Peyer's patch (tissue), 4 donors: ENCODE measurements at places on chromosomes 11 and 22.

GRCh38 chr11:44765026-44765595 lies 38.3 kb downstream of the TSPAN18 start:
- DNase-seq = no peak

DNA sequence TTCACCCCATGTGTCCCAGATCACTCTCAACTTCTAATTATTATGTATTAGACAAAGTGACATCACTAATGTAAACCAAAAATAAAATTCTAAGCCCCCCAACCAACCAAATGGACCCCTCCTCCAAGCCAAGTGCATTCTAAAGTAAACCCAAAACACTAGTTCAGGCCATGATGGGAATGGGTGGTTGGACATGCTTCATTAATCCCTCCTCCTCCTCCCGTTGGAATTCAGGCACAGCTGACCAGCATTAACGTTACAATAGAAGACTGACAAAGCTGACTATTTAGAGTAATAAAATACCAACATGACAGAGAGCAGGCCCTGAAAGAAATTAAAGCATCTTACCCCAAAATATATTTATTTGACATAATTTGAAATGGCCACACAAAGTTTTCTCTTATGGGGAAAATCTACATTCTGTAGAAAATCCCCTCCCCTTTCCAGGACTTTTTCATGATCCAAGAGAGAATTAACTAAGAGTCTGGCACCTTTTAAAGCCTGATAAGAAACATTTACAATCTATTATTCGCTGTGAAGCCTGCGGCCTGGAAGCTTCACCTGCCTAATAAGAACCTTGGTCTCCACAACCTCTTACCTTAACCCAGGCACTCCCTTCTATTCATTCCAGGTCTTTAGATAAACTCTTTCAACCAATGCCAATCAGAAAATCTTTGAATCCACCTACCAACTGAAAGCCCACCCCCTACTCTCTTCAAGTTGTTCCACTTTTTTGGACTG lies 948.5 kb upstream of the CCDC90B start:
- no peak for DNase-seq

- peak; percentile 90 for DNase-seq
Observed at GRCh38 chr11:44601471-44602370, 36.3 kb downstream of the CD82 start.

- no peak for DNase-seq
Observed at GRCh38 chr11:1932105-1932480, 12.6 kb downstream of the TNNT3 start.

DNA sequence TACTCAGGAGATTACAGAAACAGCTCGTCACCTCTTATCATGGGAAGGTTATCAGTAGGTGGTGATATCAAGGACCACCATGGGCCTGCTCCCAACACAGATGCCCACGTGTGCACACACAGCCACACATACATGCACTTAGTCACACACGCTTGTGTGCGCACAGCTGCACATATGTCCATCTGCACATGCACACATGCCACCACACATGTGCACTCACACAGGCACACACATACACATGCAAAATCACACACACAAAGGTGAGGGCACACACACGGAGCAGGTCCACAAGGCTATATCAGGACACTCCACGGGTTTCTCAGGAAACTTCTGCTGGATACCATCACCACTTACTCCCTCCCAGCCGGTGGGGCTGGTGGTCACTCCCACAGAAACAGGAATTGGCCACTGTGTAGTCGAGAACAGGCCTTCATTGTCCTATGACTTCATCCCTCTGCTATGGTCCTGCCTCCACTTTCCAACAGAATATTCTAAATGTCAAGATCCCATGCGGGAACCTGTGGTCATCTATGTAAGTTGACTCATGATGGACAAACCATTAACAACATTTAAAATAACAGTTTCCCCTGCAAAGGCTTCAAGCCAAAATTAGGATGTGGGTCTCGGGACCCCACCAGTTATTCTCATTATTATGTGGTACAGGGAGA lies 2.2 kb downstream of the C11orf24 start:
- DNase-seq = no peak

DNA sequence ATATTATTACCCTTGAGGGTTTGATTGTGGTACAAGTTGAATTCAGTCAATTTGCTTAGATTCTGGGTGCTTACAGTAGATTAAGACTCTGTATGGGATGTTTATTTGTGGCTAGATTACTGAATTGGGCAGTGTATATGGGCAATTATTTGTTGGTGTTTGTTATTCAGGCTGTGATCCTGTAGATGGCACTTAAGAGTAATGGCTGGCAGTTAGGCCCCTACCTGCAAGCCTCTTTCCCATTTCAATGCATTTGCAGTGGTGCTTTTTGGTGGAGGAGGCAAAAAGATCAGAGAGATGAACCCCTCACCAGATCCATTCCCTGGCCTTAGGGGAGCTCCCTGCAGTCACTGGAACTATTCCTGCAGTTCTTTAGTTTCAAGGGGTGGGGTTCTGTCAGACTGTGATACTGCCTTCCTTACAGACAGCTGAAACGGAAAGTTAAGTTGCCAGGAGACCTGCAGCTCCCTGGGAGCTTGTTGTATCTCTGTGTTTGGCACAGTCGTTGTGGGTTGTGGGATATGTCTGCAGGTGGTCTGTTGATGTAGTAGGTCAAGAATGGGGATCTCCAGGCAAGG lies 199.5 kb downstream of the AASDHPPT start:
- no peak for DNase-seq

DNA sequence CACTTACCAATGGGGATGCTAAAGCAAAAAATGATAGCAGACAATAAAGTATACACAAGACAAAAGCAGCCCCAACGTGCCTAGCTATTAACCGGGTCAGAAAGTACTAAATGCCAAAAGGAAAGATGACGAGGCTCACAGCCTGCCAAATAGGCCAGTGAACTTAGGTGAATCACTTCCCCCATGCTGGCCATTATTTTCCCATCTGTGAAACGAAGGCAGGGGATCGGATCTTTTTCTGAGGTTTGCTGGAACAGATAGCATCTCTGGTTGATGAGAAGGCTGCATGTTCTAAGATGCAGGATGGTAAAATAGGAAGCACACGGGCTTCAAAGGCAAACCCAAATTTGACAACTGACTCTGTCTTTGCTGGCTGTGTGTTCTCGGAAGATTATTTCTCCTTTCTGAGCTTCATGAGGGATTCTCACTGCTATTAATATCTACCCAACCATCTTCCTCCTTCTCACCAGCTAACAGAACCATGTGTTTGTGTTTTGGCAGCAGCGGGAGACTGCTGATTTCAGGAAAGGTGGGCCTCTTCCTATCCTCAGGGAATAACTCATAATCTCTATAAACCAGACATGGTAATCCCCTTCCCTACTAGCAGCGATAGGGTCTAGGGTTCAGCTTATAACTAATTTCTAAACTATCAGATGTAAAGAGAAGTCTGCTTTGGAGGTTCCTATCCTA lies 390.7 kb downstream of the LARGE1 start:
- DNase-seq = no peak

GRCh38 chr22:40813912-40814315 lies 5.2 kb downstream of the SLC25A17 start:
- no peak for DNase-seq

DNA sequence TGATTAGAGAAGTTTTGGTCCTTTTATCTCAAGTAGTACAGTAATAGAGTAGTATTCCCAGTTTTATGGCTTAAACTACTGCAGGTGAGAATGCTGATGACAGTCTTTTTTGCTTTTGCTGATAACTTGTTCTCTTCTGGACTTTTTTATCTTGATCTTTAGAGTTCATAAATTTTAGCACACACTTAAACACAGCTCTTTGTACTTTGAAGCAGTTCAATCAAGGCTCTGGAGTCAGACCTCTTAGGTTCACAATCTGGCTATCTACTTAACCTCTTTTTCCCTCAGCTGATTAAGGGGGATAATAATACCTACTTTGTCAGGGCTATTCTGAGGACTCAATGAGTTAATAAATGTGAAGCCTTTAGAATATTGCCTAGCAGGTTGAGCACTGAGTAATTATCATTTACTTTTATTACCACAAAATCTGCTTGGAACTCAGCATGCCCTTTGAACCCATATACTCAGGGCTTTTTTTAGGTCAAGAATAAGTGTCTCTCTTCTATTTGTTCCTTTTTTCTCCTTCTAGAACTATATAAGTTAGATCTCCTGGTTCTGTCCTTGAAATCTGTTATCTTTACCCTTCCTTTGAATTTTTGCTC lies 51.9 kb downstream of the CSTF3 start:
- DNase-seq = no peak

DNA sequence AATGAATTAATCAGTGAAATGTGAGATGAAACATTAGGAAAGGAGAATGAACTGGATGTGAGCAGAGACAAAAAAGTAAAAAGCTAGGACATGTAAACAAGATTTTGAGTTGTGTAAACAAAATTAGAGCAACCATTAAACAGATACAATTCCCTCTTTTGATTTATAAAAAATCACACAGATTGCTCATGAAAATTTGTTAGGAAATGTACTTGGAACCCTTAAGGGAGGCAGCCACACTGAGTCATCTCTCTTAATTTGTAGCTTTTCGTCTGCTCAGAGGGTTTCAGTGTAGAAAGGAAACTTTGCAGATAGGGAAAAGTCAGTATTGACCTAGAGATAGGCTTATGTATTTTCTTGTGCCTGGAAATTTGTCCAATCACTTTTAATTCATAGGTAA lies 49.6 kb upstream of the ME3 start:
- DNase-seq = no peak

DNA sequence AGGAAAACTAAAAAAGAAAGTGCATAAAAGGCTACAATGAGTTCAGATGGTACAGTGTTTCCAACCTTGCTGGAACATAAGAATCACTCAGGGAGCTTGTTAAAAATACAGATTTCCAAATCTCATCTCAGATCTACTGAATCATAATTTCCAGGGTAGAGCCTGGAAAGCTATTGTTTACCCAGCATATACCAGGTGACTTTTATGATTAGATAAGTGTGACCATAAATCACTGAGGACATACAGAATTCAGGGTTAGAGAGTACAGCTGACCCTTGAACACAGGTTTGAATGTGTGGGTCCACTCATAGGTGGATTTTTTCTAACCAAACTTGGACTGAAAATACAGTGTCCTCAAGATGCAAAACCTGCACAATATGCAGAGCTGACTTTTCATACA lies 11.9 kb downstream of the SAAL1 start:
- DNase-seq = no peak

GRCh38 chr11:119859684-119860083 lies 130.7 kb upstream of the NECTIN1 start:
- DNase-seq = peak; percentile 25

DNA sequence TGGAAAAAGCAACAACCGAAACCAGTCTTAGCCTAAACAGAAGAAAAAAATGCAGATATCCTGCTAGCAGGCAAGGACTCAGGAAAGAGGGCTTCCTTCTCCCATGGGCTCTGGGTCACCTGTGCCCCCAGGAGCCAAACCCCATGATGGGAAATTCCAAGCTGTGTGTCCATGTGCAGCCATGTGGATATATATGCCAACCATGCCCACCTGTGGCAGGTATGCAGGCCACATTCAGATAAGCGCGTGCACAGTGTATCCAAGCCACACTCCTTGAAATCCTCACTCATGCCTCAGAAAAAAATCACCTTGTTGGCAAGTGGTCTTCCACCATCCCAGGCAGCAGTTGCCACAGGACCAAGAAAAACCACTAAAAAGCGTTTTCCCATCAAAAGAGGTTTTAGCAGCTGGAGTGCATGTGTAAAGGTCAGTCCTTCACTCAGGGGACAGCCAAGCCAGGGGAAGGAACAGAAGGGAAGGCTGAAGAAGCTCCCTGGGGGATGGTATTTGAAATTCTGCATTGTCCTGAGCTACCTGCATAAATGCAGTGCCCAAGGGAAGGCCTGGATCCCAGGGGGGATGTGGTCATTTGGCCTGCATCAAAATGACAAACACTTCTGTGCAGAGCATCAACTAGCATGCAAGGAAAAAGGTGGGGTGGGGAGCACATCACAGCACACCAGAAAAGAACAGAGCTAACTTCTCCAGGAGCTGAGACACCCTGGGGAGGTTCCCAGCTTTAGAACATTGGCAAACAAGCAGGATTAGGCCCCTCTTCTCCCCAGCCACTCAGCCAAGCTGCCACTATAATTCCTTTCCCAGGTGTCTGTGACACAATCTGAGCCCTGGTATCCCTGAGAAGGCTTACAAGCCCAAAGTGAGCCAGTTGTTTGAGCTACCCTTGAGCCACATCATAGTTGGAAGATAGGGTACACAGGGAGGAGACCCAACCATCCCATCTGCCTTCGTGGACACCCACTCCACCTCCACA lies 76.2 kb downstream of the GALNT18 start:
- DNase-seq = no peak

- DNase-seq = no peak
Observed at GRCh38 chr11:83706566-83706965, 420.4 kb upstream of the CCDC90B start.

GRCh38 chr22:11066458-11067285 lies 4461.3 kb upstream of the OR11H1 start:
- no peak for DNase-seq

DNA sequence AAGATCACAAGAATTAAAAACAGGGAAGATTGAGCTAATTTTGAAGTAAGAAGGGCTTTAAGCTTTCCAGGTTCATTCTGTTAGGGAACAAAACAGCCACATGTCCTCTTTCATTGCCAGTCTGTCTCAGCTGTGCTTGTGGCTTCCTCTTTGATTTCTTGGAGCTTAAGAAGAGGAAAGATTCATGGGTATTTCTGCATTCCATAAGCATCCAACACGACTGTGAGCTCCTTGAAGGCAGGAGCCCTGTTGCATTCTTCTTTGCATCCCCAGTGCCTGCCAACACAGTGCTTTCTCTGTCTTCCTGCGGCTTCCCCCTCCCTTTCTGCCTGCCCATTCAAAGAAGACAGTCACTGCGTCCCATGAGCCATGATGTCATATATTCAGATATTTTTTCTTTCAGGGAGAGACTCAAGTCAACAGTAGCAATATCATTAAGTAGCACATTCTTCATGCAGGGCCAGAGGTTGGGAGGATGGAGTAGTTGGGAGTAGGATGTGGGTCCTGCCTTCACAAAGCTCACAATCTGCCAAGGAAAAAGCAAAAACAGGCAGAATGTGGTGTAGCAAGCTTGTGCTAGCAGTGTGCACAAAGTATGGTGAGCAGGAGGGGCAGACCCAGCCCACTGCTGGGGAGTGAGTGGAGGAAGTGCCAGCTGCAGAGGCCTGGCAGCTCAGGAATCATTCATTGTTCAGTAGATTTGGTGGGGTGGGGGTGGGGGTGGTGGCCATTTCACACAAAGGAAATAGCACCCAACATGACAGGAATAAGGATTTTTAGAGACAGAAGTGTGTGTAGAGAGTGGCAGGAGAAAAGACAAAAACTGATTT lies 162.1 kb upstream of the RASSF10 start:
- no peak for DNase-seq

DNA sequence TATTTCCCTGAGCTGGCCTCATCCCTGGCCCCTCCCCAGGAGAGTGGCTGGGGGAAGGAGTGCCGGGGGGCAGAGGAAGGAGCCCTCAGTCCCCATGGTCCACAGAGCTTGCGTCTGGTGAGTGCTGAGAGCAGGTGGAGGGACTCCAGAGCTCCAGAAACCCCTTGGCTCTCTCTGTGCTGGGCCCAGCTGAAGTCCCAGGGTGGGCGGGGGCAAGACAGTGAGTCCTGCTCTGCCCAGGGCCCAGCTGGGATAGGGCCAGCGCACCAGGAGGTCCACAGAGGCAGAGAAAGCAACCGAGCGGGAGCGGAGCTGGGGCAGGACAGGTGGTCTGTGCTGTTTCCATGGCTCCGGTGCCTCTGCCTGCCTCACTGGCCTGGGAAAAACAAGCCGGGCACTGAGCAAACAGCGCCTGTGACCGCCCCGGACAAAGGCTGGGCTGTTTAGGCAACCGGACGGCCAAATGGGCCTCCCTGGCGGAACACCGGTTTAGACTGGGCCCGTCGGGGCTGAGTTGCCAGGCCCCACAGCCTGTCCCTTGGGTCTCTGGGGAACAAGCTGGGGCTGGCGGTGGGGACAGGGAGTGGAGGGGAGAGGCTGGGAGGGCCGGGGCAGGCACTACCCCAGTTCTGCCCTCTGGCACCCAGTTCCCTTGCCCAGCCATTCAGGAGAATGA lies 34.1 kb upstream of the WNT7B start:
- DNase-seq = no peak
